ENCODE measurements at places on chromosomes 2 and 18. TPM values are rescaled to one million over a fixed set of nuclear protein-coding genes. Genes with fewer than 3 reads are reported as not detected.

The CCDC85A gene
- 13.8 TPM for total RNA-seq

The SNTG2 gene
- total RNA-seq: 44.6 TPM

The VRK2 gene
- total RNA-seq: 17.1 TPM

The CDH20 gene
- total RNA-seq: not detected

The ASB18 gene
- not detected for total RNA-seq

The RBKS gene
- total RNA-seq: 1.6 TPM

Data from uterus (tissue), 4 donors.